ENCODE measurements at places on chromosomes 7 and 10.

DNA sequence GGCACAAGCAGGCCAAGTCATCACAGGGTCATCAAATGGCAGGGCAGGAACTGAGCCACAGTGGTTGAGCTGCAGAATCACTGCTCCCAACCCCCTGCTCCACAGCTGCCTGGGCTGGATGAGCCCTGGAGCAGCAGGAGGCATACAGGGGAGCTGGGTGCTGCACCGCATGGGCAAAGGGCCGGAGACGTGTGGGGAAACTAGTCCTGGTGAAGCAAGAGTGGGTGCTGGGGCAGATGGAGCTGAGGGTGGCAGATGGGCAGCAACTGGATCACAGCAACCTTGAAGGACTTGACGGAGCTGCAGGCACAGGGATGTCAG lies 16.0 kb upstream of the VOPP1 start:
- no peak overlapping the region for H3K27ac ChIP-seq
- H3K36me3 ChIP-seq = no peaks in the 10 kb centered on the region
- DNase-seq = no peak

DNA sequence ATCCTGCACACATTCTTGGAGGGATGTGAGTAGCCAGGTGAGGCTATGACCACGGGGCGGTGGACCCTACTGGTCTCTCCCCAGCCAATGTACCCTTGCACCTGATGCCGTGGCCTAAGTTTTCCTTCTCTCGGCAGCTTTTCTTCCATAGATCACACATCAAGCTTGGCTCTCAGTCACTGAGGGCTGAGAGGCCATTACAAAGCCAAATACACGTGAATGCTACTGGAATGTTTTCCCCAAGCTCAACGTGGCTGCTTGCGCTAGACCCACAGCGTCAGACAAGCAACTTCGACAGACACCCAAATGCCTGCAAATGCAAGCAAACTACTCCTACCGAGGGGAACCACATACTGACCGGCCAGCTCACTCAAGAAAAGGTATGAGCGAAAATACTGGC lies 83.1 kb downstream of the PRPF18 start:
- no peaks in the 10 kb centered on the region for H3K27me3 ChIP-seq
- no peaks in the 10 kb centered on the region for H3K4me1 ChIP-seq
- H3K4me3 ChIP-seq = no peak overlapping the region
- no peaks in the 10 kb centered on the region for H3K36me3 ChIP-seq

GRCh38 chr10:24448351-24448999 lies 239.5 kb downstream of the KIAA1217 start:
- H3K4me1 ChIP-seq = peaks cover 7% of the 10 kb centered on the region
- H3K27me3 ChIP-seq = no peaks in the 10 kb centered on the region
- H3K36me3 ChIP-seq = no peaks in the 10 kb centered on the region
- H3K4me3 ChIP-seq = no peak overlapping the region
- DNase-seq = no peak

DNA sequence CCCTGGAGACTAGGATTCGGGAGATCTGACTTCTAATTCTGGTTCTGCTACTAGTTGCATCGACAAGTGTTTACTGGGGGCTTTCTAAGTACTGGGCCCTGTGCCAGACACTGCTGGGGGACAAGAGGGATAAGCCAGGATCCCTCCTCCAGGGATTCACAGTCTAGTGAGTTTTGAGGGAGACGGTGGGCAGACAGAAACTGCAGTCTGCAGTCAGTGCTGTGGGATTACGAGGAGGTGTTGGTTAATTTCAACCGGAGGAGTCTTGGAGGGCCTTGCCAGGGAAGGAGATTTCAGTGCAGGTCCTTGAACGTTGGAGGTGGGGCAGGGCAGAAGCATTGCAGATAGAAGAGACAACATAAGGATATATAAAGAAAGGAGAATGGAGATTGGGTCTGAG lies 3.5 kb upstream of the KCNH2 start:
- H3K4me3 ChIP-seq = no peak overlapping the region
- peaks cover 39% of the 10 kb centered on the region for H3K4me1 ChIP-seq
- no peaks in the 10 kb centered on the region for H3K36me3 ChIP-seq
- no peak overlapping the region for H3K27ac ChIP-seq

- no peak overlapping the region for H3K27ac ChIP-seq
- no peaks in the 10 kb centered on the region for H3K36me3 ChIP-seq
- H3K27me3 ChIP-seq = no peaks in the 10 kb centered on the region
- no peaks in the 10 kb centered on the region for H3K4me1 ChIP-seq
Observed at GRCh38 chr7:94236960-94237359, 157.7 kb upstream of the COL1A2 start.

GRCh38 chr7:146635205-146636032 lies 518.8 kb downstream of the CNTNAP2 start:
- DNase-seq = no peak
- no peak overlapping the region for H3K4me3 ChIP-seq
- H3K4me1 ChIP-seq = no peaks in the 10 kb centered on the region
- H3K27ac ChIP-seq = no peak overlapping the region
- H3K36me3 ChIP-seq = no peaks in the 10 kb centered on the region

DNA sequence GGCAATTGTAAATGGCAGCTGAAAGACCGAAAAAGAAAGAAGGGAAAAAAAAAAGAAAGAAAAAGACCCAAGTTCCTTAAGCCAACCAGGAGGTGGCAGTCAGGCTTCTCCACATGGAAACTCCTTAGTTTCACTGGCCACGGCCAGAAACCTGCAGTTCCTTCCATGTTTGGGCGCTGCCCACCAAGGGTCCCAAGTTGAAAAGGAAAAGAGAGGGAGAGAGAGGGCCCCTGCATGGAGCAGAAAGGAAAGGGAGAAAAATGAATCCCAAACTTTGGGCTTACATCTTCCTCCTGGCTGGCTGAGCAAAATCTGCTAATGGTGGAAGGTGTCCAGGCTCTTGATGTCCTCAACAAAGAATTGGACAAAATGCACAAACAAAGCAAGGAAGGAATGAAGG lies 31.8 kb upstream of the ABCA13 start:
- H3K27me3 ChIP-seq = no peaks in the 10 kb centered on the region
- no peaks in the 10 kb centered on the region for H3K36me3 ChIP-seq
- no peak overlapping the region for H3K27ac ChIP-seq
- H3K4me1 ChIP-seq = no peaks in the 10 kb centered on the region
- H3K4me3 ChIP-seq = no peak overlapping the region
- no peak for DNase-seq

DNA sequence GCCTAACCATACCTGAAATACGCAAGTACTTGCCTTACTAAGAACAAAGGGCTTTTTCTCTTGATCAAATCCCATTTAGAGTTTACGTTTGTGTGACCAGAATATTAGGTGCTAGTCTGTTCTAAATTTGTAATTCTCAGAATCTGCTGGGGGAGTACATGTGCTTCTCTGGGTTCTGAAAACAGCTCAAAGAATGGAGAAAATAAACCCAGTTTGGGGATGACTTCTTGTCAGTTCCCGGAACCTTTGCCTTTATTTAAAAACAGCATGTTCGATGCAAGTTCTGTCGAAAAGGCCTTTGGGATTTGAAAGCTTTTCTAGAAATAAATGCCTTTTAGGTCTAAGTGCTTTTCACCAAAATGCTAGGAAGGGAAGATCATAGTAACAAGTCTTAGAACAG lies 147.0 kb downstream of the ARID5B start:
- H3K36me3 ChIP-seq = peaks cover 21% of the 10 kb centered on the region
- no peak for DNase-seq

- peaks cover 35% of the 10 kb centered on the region for H3K4me1 ChIP-seq
- H3K36me3 ChIP-seq = no peaks in the 10 kb centered on the region
- no peaks in the 10 kb centered on the region for H3K27me3 ChIP-seq
- H3K27ac ChIP-seq = no peak overlapping the region
- H3K4me3 ChIP-seq = no peak overlapping the region
Observed at GRCh38 chr10:44962870-44963738, 3.5 kb downstream of the RASSF4 start.

DNA sequence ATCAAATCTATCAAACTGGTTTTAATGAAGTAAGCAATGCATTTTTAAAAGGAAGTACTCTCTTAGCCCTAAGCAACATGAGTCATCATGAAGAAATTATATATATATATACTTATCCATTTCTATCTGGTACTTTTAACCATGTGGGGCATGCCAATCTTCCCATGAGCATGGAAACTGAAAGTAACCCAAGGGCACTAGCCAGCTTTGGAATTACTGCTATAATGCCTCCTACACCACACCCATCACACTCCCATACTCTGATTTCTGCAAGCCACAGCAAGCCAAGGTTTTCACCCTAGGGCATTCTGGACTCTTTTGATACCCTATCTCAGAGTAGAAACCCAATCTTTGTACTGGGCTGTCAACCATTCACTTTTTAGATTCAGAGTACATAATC lies 204.6 kb downstream of the IMMP2L start:
- H3K36me3 ChIP-seq = no peaks in the 10 kb centered on the region
- DNase-seq = no peak
- no peaks in the 10 kb centered on the region for H3K27me3 ChIP-seq
- no peak overlapping the region for H3K4me3 ChIP-seq
- no peaks in the 10 kb centered on the region for H3K4me1 ChIP-seq

GRCh38 chr7:135109562-135109961 lies 38.3 kb upstream of the TMEM140 start:
- DNase-seq = no peak
- H3K4me3 ChIP-seq = no peak overlapping the region
- H3K4me1 ChIP-seq = no peaks in the 10 kb centered on the region
- H3K27me3 ChIP-seq = no peaks in the 10 kb centered on the region

GRCh38 chr7:68892236-68892635 lies 706.0 kb upstream of the AUTS2 start:
- H3K27ac ChIP-seq = no peak overlapping the region
- H3K4me3 ChIP-seq = no peak overlapping the region
- no peaks in the 10 kb centered on the region for H3K4me1 ChIP-seq
- DNase-seq = no peak

DNA sequence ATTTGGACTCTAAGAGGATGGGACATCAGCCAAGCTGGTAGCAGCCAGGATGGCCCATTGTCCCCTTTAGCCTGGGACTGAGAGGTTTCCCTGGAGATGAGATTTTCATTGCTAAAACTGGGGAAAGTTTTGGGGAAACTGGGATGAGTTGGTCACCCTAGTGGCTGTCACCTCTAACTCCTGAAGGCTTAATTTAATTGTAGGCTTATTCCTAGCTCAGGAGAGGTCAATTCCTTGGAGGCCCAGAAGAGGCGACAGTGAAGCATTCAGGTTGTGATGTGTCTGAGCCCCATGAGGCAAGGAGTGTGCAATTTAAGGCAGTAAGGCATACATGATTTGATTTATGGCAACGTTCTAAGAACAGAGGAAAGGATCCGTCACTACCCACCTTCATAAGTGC lies 24.9 kb upstream of the JAZF1 start:
- no peak overlapping the region for H3K27ac ChIP-seq
- H3K4me1 ChIP-seq = no peaks in the 10 kb centered on the region
- H3K27me3 ChIP-seq = peaks cover 6% of the 10 kb centered on the region
- no peaks in the 10 kb centered on the region for H3K36me3 ChIP-seq

- DNase-seq = no peak
- H3K27ac ChIP-seq = no peak overlapping the region
- peaks cover 41% of the 10 kb centered on the region for H3K4me1 ChIP-seq
- H3K4me3 ChIP-seq = no peak overlapping the region
- H3K36me3 ChIP-seq = peaks cover 62% of the 10 kb centered on the region
Observed at GRCh38 chr10:62075912-62076311, 174.4 kb downstream of the ARID5B start.
